DND-41 (cell line): ENCODE measurements at places on chromosomes 6 and 20.

DNA sequence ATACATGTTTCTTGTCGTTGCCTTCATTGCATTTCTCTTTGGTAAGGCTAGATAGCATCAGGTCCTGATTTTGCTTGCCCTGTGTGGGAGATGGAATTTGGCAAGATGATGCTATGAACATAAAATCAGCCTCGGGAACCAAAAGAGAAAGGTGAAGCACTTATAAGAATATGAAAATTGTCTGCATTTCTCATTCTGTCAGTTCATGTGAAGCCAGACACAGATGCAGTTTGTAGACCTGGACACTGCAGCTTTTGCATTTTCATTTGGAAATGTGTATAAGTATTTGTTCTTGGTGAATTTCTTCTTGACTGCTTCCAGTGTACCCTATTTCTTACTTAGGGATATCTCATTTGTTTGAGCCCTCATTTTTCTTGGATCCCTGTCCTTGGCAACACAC, 1.3 kb downstream of the YWHAB start:
- DNase-seq = no peak

DNA sequence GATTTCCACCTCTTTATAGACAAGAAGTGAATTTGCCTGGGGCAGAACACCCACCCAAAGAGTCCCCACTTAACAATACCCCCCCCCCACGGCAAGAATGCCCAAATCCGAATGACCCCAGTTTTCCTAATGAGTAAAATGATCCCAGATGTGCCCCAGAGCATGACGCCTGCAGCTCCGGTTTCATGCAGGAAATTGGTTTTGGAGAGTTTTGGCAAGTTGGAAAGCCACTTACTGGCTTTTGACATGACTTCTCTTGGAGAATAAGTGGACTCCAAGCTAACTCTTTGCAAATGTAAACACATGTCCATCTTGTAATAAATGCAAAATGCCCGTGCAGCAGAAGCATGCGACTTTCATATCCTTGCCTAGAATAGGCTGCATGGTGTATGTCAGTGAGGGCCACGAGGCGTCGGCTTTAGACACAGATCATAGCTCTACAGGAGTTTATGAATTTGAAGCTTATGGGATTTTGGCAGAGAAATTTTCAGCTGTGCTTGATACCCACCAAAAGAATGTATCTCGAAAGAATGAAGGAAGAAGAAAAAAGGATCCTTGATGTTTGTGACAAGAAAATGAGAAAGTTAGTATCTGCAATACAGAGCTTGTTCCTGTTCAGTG, 24.2 kb downstream of the EDN3 start:
- no peak for DNase-seq

GRCh38 chr6:116136373-116136772, 10.4 kb upstream of the COL10A1 start:
- no peak for DNase-seq

- DNase-seq = no peak
Observed at GRCh38 chr6:473768-474452, 82.4 kb downstream of the IRF4 start.

GRCh38 chr6:98833307-98834059, 891 bp upstream of the POU3F2 start:
- DNase-seq = no peak

- DNase-seq = peak; percentile 40
Observed at GRCh38 chr20:63830841-63831588, at the start of gene ZBTB46. ZBTB46 (minus strand) TSS chr20:63831264; CDS start chr20:63790757, 40,507 bp downstream.

DNA sequence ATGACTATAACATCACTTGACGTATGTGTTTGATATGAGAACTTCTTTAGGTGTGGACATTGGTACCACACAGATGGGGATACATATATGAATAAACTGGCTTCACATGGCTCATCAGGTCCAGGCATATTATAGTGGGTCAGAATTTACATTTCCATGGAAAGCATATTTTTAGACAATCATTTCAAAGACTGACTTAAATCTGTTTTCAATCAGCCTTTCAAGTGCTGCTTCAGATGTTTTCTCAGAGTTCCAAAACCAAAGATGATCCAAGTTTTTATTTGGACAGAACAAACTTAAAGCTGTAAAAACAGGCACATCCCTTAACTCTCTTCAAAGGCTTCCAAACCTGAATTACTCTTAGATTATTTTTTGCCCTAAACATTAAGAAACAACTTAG, 88.1 kb downstream of the PRSS35 start:
- no peak for DNase-seq

- DNase-seq = no peak
Observed at GRCh38 chr20:11112832-11113231, 439.0 kb upstream of the JAG1 start.

DNA sequence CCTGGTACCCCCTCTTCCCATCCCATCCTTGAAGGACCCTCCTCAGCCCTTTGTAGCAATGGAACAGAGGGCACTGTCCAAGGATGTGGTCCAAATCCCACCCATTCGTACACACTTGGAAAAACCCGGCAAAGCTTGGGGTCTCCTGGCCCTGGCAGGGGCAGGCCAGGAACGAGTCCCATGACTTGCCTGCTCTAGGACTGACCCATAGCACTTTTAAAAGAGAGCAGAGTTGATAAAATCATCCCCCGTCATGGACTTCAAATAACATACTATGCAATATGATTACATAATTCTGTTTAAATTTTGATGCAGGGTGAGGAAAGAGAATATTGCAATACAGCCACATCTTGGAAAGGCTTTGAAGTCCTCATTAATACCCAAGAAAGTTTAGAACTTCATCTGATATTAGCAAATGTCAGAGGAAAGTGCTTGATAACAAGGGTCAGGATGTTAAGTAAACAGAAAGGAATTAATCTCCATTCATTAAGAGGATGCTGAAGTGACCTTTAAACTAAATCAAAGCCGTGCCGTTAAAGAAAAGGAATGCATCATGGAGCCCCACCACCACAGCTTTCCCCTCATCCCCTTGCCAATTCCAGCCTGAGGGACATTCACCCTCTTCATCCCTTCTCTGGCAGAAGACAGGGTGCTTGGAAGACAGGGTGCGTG, 60.7 kb upstream of the NXT1 start:
- no peak for DNase-seq

GRCh38 chr6:31446481-31446880, 43.1 kb downstream of the MICA start:
- DNase-seq = no peak

DNA sequence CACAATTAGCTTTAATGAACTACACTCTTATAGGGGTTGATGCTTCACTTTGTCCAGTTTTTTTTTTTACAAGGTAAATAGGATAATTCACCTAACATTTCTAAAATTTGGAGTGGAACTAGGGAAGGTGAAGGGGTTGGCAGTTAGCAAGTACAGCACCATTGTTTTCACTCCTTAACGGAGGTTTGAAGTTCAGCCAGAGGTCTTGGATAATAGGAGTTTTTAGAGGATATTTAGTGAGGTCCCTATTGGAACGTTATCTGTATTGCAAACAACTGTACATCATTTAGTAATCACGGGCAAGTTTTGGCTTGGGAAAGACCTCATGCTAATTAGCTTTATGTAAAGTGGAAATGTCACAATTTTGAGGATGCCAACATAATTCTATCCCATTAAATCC, 52.3 kb upstream of the TBX18 start:
- no peak for DNase-seq

DNA sequence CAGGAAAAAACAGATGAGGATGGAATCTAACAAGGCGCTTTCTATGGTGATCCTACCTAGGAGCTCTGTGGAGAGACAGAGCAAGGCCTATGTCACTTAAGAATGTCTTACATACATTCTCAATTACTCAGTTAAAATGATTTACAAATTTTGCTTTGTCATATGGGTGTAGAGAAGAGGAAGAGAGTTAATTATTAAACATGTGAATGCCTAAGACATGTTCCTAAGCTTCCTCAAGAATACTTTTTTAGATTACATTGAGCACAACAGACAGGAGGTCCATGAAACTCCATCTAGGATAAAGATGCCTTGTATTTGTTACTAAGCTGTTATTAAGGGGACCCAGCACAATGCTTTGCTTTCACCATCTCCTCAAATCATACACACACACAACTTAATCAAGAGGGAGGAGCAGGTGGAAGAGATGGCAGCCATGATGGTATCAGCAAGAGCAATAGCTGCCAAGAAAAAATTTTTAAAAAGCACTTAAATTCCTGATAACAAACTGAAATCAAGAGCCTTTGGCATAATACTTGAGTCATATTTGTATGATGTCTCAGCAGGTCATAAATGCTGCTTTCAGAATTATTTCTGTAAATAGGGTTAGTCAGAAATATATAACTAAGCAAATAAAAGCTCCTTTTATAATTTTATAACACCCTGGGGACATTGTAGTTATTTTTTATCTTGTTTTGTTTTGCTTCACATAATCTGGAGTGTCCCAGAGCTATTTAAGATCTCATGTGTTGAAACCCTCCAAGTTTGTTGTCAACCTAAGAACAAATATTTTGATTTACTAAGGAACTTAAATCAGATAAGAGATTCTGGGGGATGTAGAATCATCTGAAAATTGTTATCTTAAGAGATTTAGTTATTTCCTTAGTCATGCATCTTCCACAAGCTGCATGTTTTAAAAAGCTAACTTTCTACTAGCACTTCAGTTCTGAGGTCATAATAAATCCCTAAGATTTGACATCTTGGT, 70.0 kb upstream of the CD2AP start:
- no peak for DNase-seq

DNA sequence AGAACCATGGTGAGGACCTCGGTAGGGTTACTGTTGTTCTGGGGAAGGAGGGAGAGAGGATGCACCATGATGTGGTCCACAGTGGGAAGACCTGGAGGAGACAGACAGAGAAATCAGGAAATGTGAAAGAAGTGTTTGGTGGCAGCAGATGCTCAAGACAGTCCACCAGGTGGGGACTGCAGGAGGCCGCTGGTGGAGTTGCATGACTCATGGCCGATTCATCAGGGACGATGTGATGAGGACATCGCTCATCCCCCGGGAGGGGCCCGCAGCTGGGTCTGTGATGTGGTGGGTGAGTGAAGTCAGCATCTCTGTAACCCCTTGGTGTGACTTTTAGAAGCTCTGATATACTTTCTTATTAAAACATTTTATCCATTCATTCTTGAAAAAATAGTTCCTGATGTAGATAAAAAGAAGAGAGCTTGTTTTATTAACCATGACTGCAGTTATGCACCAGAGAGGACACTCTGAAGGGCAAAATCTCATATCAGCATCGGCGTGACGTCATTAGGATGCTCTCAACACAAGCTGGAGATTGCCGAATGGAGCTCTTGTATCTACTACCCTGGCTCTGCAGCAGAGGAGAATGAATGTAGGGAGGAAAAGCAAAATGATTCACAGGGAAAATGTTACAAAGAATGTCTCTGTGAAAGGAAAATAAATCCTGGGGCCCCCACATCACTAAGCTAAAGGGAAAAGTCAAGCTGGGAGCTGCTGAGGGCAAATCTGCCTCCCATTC, 71.2 kb downstream of the RAMACL start:
- DNase-seq = peak; percentile 63

GRCh38 chr6:16496210-16496609, 257.8 kb downstream of the GMPR start:
- DNase-seq = no peak

GRCh38 chr6:37624121-37624520, 73.6 kb downstream of the MDGA1 start:
- DNase-seq = no peak

- DNase-seq = no peak
Observed at GRCh38 chr6:162705736-162706135, 21.8 kb downstream of the PRKN start.

DNA sequence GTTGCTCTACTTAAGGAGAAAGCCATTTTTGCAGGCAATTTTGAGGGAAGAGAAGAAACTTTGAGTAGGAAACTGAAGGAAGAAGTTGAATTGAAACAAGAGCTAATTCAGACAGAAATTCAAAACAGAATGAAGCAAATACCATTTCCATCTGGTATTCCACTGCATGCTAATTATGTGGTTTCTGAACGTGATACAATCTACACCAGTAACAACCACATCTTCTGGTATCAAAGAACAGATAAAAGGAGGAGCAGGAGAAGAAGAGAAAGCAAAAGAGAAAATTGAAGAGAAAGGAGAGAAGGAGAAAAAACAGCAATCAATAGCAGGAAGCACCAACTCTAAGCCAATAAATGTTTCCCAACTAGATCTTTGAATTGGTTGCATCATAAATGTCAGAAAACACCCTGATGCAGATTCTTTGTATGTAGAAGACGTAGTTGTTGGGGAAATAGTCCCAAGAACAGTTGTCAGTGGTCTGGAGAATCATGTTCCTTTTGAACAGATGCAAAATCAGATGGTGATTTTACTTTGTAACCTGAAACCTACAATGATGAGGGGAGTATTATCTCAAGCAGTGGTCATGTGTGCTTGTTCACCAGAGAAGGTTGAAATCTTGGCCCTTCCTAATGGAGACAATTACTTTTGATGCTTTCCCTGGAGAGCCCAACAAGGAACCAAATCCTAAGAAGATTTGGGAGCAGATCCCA, 132.4 kb downstream of the MACROD2 start:
- DNase-seq = no peak

DNA sequence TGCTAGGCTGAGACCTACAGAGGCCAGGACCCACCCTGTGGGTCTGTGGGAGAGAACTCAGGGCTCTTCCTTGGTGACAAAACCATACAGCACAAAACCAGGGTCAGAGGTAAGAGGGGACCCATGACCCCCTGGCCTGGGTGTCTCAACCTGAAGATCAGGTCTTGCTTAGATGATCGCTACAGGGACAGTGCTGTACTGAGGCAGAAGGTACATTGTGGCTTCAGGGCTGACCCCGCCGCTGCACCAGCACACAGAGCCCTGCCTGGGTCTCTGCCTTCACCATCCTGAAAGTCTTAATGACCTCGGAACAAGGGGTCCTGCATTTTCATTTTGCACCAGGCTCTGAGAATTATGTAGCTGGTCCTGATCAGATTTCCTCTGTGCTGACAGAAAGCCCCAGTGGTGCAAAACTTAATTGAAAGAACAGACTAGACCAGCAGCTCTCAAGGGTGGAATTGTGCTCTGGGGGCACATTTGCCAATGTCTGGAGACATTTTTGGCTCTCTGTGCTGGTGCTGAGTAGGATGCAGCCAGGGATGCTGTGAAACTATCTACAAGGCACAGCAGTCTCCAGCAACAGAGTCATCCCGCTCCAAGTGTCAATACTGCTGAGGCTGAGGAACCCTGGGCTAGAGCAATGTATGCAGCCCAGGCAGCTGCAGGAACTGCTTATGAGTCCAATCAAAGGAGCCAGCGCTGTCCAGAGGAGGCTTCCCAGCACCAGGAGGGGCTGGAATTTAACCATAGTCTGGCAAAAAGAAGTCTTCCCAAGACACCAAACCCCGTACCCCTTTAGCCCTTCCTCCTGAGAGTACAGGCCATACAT, 254.9 kb downstream of the ERMARD start:
- DNase-seq = no peak

DNA sequence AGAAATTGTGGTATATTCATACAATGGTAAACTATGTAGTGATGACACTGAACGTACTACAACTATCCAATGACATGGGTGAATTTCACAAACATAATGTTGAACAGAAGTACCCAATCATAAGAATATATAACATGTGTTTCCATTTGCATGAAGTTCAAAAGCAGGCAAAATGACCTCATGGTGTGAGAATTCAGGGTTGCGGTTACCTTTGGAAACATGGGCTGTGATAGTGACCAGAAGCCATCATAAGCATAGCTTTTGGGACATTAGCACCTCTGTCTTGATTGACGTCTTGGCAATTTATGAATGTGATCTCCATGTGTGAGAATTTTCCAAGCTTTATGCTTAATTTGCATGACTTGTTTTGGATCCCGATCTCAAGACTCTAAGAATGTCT, 500.1 kb upstream of the JAG1 start:
- DNase-seq = no peak
